ENCODE measurements at places on chromosomes 1 and 21.

DNA sequence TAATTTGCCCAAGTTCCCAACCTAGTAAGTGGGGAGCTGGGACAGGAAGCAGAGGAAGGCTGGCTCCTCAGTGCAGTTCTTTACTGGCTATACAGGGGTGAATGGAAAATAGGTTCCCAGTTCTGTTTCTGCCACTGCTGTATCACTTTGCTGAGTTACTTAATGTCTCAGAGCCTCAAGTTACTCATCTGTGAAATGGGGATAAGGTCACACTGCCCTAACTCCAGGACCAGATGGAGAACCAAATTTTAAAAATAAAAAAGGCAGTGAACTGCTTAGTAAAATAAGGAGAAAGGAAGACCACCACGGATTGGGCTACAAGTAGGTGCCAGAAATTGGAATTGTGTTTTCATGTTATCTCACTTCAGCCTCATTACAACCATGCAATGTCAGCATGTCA, 147.8 kb downstream of the OMA1 start:
- DNase-seq: no peak

DNA sequence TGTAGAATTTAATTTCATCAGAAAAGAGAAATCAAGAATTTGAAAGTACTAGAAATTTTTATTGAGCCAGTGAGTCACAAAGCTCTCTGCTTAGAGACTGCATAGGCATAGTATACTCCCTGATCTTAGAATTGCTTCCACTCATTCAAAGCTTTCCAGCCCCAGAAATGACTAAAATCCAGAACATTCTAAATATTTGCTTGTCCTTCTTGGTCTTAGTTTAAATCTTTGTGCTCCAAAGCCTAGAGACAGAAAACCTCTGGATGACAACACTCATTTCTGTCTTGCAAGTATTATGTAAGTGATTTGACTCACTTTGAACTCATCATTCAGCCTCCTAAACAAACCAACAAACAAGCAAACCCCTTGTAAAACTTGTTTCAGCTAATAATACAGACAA, 74.2 kb downstream of the PTPRC start:
- DNase-seq: no peak

DNA sequence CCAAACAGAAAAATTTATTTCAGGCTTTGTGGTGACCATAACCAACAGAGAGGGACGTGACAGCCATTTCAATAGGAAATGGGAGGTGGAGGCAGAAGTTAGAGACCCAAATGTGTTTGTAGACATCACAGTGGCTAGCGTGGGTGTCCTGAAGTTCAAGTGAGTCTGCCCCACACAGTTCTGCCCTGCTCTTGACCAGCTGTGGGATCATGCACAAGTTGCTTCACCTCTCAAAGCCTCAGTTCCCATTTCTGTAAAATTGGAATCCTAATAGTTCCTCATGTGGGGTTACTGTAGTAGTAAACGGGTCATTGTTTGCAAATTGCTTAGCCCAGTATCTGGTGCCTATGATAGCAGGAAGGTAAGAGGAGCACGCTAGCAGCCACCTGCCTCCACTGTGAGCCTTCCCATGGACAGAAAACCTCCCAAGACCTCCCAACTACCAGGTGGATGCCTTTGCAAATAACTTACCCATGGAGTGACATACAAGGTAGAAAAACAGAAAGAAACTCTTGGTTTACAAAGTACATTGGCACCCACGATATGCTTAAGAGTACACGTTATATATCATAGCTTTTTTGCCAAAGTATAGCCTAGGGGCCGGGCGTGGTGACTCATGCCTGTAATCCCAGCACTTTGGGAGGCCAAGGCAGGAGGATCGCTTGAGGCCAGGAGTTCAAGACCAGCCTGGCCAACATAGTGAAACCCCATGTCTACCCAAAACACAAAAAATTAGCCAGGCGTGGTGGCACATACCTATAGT, 29.1 kb downstream of the FHAD1 start:
- no peak for DNase-seq

DNA sequence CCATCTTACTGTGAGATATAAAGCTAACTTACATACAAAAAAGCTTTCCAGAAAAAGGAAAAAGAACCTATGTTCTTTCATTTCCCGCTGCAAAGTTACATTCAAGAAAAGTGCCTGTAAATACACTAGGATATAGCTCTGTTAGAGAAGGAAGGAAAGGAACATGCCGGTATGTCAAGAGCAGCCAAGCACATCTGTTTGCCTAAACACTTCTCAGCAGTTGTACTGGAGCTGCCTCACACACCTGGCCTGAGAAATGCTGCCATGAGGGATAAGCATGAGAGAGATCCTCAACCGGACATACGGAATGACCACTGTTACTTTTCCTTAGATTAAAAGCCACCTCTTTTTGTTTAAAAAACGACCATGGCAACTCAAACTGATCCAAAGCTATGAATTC, 189.7 kb downstream of the RERE start:
- no peak for DNase-seq

GRCh38 chr21:34517491-34518245, 5.7 kb upstream of the KCNE1 start:
- DNase-seq: no peak

GRCh38 chr1:181141431-181141910, 53.0 kb downstream of the IER5 start:
- DNase-seq: no peak

GRCh38 chr1:56696663-56697062, 51.5 kb downstream of the PRKAA2 start:
- DNase-seq: no peak

- no peak for DNase-seq
These were observed 5.6 kb downstream of the CLDN19 start for GRCh38 chr1:42734201-42735035.

DNA sequence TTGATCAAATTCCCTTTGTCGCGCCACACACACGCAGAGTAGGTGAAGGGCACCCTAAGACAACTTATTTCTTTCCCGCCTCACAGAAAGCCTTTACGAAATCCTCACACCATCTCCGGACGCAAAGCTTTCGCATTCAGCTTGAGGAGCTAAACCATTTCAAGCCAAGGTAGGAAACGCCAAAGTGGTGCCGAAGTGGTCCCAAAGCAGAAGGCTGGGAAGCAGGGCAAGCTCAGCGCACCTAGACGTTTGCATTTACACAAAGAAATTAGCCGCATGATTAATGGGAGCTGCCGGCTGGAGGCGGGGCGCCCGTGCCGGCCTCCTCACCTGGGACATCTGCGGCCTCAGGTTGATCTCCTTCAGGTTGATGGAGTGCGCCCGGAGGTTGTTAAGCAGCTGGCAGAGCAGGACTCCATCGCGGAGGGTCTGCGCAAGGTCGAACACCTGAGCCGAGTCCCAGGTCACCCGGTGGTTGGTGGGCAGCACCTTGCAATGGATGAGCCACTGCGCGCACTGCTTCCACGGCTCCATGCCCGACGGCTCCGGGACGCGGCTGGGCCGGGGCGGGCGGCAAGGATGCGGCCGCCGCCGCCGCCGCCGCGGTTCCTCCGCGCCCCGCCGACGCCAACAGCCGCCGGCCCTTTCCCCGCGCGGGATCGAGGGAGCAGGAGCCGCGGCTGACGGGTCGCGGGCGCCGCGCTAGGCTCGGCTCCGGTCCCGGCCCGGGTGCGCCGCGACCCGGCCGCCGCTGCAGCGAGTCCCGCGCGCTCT, 457 bp downstream of the VAV3 start:
- no peak for DNase-seq

DNA sequence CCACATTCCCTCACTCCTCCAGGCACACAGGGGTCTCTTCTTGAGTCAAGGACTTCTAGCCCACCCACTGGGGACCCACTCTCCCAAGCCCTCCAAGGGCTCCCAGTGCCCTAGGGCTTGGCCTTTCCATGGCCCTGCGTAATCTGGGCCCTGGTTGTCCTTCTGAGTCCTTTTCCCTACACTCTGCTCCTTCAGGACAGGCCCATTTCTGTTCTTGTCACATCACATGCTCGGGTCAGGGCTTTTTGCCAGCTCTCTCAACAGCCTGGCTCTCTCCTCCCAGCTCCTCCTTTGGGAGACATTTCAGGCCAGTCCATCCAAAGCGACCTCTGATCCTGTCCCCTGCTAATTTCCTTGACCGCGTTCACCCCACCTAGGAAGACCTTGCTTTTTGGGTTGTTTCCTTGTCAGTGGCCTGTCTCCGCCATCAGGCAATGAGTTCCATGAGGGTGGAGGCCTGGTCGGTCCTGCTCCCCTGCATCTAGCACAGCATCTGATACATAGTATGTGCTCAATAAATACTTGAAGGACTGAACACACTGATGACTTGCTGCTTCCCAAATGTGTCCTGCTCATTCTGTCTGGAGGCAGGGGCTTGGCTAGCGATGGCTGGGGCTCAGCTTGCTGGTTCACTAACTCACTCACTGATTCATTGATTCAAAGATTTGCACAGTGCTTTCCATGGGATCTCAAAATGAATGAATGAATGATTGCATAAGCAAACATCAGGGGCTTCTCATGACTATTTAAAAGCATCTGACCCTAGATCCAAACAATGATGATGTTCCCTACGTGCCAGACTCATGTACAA, 44.8 kb downstream of the DHRS3 start:
- DNase-seq: no peak

DNA sequence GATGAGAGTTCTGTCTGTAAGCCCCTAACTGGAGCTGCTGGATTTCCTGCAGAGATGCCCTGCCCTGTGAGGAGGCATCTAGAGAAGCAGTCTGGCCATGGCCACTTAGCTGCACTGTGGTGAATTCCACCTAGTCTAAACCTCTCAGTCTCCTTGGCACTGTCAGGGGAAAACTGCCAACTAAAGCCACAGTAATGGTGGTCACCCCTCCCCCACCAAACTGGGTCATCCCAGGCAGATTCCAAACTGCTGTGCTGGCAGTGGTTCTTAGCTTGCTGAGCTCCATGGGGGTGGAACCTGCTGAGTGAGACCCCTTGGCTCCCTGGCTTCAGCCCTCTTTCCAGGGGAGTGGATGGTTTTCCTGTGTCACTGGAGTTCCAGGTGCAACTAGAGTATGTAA, 740.6 kb downstream of the RWDD3 start:
- no peak for DNase-seq

DNA sequence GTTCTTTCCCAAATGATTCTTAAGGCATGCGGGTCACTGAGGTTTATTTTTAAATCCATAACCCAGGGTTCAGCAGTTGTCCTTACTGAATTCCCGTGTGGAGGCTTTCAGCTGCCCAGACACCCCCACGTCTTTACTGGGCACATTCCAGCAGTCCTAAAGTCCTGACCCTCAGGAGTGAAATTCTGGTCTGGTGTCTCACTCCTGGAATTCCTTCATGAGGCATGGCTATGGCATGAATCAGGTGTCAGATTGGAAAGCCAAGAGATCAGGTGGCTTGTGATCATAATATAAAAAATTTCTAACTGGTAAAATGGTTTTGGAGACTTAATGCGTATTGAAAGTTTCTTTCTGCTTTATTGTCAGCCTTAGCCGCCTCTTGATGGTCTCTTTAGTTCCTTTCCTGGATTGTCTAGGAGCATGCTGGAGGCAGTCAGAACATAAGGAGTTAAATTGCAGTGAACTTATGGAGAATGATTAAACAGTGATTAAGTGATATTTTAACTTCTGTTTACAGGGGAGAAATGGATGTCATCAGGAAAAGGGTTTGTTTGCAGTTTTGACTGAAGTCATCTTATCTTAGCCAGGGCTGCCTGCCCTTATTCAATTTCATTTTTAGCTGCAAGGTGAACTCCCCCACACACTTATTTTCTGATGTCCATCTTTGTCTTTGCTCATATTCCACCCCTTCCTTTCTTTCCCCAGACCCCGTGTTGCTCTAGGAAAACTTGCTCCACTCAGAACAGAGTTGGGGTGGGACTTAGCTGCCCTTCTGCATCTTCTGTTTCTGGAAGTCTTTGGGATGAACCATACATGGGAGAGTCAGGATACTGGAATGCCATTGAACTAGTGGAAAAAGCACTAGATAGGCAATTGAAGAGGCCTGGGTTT, 25.7 kb upstream of the MACF1 start:
- no peak for DNase-seq

DNA sequence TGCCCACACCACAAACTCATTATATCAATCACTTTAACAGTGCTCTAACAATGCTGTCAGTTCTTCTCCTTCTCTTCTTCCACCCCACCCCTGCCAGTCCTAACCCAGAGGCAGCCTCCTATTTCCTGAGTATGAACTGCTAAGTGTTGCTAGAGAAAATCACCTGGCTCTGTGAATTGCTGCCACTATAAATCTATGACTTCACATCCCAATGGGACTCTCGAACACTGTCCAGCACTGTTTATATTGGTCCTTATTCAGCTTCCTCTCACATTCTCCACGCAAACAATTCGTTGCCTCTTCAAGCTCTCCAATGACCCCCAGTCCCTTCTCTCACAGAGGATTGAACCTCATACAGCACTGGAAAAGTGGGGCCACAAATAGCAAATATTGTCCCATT, 27.0 kb upstream of the USH2A start:
- no peak for DNase-seq

GRCh38 chr1:202578001-202578504, 132.2 kb downstream of the SYT2 start:
- no peak for DNase-seq

GRCh38 chr1:82494117-82494516, 693.4 kb downstream of the ADGRL2 start:
- no peak for DNase-seq

- DNase-seq: no peak
These were observed 13.5 kb downstream of the TMEM201 start for GRCh38 chr1:9601942-9602793.

DNA sequence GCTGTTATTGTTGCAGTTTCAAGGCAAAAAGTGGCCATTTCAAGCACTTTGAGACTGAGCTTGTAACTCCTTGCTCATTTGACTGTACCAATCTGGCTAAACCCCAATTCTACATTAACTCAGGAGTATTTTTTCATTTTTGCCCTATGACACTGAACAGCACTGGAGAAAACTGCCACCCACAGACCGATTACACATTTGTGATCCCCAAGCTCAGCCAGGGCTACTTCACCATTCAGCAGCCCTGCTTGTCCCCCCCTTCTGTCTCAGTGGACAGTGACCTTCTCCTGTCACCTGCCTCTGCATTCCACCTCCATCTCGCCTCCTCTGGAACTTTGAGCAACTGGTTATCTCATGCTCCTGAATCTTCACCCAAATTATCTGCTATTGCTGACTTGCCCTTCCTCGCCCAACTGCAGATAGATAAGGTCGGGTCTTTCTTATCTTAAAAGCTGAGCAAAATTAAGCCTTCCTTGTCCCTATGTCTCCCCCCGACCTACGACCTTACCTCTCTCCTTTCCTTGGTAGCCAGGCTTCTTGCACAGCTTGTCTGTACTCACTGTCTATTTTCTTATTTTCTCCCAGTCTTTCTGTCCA, 25.3 kb downstream of the SPATA46 start:
- DNase-seq: no peak

DNA sequence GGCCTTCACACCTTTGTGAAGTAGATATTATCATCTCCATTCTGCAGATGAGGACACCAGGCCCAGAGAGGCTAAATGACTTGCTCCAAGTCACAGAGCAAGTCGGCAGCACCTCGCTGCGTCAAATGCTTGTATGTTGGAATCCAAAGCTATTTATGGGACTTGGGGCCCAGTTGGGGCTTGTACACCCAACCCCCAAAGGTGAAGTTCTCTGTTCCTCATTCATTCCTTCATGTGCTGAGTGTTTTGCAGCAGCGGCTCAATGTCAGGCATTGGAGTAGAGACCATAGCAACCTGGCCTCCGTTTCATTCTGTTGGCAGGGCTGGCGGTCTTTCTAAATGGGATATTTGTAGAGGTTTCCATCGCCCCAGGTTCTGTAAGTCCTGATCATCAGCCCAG, 113.4 kb upstream of the SLC25A33 start:
- no peak for DNase-seq

GRCh38 chr1:77906019-77906545, 17.7 kb downstream of the NEXN start:
- no peak for DNase-seq

- DNase-seq: no peak
These were observed 203.9 kb downstream of the ZNF326 start for GRCh38 chr1:90198616-90199332.

GRCh38 chr1:87636198-87636892, 307.7 kb downstream of the LMO4 start:
- DNase-seq: no peak
